ENCODE measurements at places on chromosomes 2 and 18. TPM values are rescaled to one million over a fixed set of nuclear protein-coding genes. Genes with fewer than 3 reads are reported as not detected.

DNA sequence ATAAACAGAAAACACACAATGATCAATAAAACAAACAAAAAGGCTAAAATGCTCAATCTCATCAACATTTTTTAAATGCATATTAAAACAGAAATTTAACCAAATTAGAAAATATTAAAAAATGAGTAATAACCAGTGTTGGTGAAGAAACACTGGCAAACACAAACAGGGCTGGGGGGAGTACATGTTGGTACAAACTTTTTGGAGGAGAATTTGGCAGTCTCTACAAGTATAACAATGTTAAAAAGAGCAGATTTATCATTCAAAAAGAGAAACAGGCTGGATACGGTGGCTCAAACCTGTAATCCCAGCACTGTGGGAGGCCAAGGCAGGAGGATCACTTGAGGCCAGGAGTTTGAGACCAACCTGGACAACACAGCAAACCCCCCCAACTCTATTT, 13.9 kb downstream of the MOB1A start:
- no peak for DNase-seq
- no peaks in the 10 kb centered on the region for H3K27me3 ChIP-seq
- peaks cover 60% of the 10 kb centered on the region for H3K36me3 ChIP-seq
- no peak overlapping the region for H3K27ac ChIP-seq

The MC2R gene
- total RNA-seq, result not detected

The GALNT5 gene
- total RNA-seq, result 0.06 TPM

DNA sequence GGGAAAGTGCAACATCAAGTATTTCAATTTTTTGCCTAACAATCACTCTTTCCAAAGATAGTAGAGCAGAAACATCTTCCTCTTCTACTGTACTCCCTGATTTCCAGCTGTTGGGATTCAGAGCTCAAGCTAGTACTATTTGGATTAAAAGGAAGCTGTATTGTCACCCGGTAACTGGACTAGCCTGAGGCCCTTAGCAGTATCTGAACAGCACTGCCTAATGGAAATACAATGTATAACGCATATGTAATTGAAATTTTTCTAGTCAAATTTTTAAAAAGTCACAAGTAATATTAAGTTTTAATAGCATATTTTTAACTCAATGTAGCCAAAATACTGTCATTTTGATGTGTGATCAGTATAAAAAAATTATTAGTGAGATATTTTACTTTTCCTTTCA, 86.2 kb downstream of the COX7A2L start:
- H3K36me3 ChIP-seq, result no peaks in the 10 kb centered on the region
- H3K4me3 ChIP-seq, result no peak overlapping the region
- no peaks in the 10 kb centered on the region for H3K27me3 ChIP-seq
- no peak overlapping the region for H3K27ac ChIP-seq
- DNase-seq, result no peak

- no peak overlapping the region for H3K4me3 ChIP-seq
- H3K36me3 ChIP-seq, result no peaks in the 10 kb centered on the region
- no peak for DNase-seq
Observed at GRCh38 chr2:225040856-225041206, 1.4 kb downstream of the DOCK10 start.

GRCh38 chr2:176078541-176079284, 5.0 kb downstream of the EVX2 start:
- no peak overlapping the region for H3K27ac ChIP-seq
- peaks cover 13% of the 10 kb centered on the region for H3K4me1 ChIP-seq
- DNase-seq, result no peak
- peaks cover 85% of the 10 kb centered on the region for H3K27me3 ChIP-seq
- H3K4me3 ChIP-seq, result peak overlapping the region; percentile 24

The SCYGR2 gene
- not detected for total RNA-seq

The ALPI gene
- not detected for total RNA-seq

- no peak for DNase-seq
- no peaks in the 10 kb centered on the region for H3K27me3 ChIP-seq
- no peak overlapping the region for H3K27ac ChIP-seq
- H3K4me3 ChIP-seq, result no peak overlapping the region
Observed at GRCh38 chr2:224687156-224687555, 29.0 kb downstream of the CCDC195 start.

- no peak overlapping the region for H3K27ac ChIP-seq
- DNase-seq, result no peak
- H3K27me3 ChIP-seq, result no peaks in the 10 kb centered on the region
- H3K4me1 ChIP-seq, result no peaks in the 10 kb centered on the region
- no peak overlapping the region for H3K4me3 ChIP-seq
Observed at GRCh38 chr18:79117385-79117784, 48.2 kb downstream of the ATP9B start.

The OTX1 gene
- total RNA-seq, result 3.3 TPM

- H3K4me1 ChIP-seq, result no peaks in the 10 kb centered on the region
- H3K4me3 ChIP-seq, result no peak overlapping the region
- no peak for DNase-seq
Observed at GRCh38 chr2:117571590-117572349, 242.7 kb upstream of the DDX18 start.

The CHAC2 gene
- 11.7 TPM for total RNA-seq

DNA sequence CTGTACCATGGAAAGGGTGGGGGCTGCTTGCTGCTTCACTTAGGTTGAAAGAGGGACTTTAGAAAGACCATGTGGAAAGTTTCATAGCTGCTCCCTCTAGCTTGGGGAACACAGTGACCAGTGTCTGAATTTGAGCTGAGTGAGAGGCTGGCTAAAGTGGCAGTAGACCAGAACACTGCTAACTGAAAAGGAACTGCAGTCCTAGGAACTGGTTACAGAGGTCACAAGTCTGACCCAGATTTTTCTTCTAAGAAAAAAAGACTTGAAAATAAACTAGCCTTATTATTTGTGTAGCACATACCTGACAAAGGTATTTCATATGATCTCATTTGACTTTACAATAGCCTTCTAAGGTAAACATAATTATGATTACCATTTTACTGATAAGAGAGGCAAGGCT, 153.6 kb downstream of the FSHR start:
- H3K36me3 ChIP-seq, result no peaks in the 10 kb centered on the region
- H3K27ac ChIP-seq, result no peak overlapping the region
- no peaks in the 10 kb centered on the region for H3K4me1 ChIP-seq

DNA sequence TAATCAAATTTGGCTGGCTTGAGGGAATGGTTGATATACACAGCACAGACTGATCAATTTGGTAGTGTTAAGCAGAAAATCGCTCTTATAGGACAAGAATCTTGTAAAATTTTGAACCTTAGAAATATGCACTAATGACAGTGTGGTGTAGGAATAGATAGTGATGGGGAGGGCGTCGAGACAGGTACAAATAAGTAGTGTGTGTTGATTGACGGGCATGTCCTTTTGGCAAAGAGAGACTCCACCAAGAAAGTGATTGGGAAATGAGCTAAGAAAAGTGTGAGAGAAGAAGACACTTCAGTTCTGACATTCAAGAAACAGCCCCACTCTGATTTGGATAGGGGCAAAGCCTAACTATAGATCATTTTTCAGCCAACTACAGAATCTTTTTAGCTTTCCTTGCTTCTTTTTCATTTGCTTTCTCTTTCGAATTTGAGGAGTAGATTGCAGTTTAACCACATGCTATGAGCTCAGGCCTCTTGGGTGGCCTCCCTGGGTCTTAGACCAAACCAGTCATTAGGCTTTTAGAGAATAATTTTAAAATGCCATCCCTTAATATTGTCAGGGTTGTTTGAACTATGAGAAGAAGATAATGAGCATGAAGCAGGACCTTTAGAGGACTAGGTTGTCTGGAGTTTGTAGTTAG, 127.1 kb downstream of the CERS6 start:
- H3K27me3 ChIP-seq, result no peaks in the 10 kb centered on the region
- no peaks in the 10 kb centered on the region for H3K4me1 ChIP-seq
- H3K27ac ChIP-seq, result no peak overlapping the region
- H3K4me3 ChIP-seq, result no peak overlapping the region

The TMEM247 gene
- total RNA-seq, result not detected

DNA sequence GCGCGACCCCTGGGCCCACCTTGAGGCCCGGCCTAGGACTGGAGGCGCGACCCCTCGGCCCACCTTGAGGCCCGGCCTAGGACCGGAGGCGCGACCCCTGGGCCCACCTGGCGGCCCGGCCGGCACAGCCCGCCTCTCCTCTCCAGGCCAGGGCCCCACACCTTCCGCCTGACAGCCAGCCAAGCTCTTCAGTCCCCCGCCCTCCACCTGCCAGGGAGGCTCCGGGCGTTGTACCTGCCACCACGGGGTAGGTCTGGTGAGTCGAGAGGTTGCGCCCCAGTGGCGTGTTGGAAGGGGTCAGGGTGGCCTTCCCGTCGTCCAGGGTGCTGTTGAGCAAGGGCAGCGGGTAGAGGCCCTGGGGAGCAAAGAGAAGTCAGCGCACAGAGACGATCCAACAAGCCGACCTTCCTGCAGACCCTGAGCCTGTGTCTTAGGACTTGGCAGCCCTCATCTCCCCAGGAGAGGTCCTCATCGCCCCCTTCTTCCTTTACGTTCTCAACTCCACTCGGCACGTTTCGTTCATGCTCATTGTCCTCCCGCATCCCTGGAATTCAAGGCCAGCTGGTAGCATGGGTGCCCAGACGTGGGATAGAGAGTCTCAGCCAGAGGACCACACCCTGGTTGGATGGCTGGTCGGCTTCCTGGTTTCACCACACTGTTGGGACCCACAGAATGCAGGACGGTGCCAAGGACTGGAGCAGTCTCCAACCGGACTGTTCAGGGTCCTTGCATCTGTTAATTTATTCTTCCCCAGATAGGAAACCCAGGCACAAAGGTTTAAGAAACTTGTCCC, 42.2 kb downstream of the PAX8 start:
- no peak overlapping the region for H3K27ac ChIP-seq
- DNase-seq, result no peak
- no peaks in the 10 kb centered on the region for H3K27me3 ChIP-seq
- no peak overlapping the region for H3K4me3 ChIP-seq

DNA sequence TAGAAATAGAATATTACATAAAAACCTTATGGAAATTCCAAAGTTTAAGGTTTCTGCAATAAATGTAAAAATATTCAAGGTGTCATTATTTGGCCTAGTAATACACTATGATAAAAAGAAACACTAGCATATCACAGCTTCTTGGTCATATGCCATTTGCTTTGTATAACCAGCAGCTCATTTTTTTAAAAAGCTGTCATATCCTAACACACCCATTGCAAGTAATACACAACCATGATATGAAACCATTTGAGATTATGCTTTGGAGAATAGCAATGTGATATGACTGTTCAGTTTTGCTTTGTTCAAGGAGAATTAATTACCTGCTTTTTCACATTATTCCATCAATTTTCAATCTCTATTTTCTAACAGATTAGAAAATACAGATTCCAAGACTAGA, 149.0 kb downstream of the IKZF2 start:
- DNase-seq, result no peak
- H3K4me1 ChIP-seq, result no peaks in the 10 kb centered on the region
- no peak overlapping the region for H3K27ac ChIP-seq

GRCh38 chr2:135987441-135987840, 2.0 kb upstream of the DARS1 start:
- peaks cover 5% of the 10 kb centered on the region for H3K36me3 ChIP-seq
- H3K27me3 ChIP-seq, result no peaks in the 10 kb centered on the region
- no peak overlapping the region for H3K4me3 ChIP-seq
- H3K27ac ChIP-seq, result no peak overlapping the region

DNA sequence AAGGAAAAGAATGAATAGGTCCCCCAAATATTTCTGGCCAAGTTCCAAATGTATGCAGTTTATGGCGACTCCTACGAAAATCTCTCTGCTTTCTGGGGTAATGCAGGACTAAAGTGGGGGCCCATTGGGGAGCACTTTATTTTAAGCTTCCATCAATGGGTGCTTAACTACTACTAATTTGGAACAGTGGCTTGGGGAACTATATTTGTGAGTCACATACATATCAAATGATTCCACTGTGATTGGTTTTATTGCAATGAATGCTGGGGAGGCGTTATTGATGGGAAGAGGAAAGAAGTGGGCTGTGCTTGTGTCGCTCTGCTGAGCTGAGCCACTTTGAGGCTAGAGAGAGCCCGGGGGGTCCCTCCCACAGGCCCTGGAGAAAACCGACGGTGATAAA, 560.4 kb upstream of the SALL3 start:
- DNase-seq, result no peak
- no peak overlapping the region for H3K27ac ChIP-seq
- H3K4me1 ChIP-seq, result no peaks in the 10 kb centered on the region

DNA sequence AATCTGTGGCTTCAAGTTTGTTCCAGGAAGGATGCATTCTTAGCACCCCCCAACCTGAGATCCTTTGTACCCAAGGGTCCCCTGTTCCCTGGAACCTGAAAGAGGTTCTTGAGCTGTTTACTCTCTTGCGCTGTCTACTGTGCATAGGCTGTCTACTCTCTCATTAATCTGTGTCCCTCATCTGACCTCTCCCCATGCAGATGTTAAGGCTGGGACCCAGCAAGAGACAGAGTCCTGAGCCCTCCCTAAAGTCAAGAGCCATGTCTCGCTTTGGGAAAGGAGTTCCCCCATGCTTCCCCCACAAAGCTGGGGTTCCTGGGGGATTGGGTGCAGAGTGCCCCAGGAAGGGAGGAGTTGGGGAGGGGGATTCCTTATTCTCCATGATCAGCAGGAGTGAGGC, 312.9 kb downstream of the CYP26B1 start:
- no peak for DNase-seq
- H3K36me3 ChIP-seq, result no peaks in the 10 kb centered on the region
- H3K27me3 ChIP-seq, result no peaks in the 10 kb centered on the region
- no peak overlapping the region for H3K27ac ChIP-seq
- H3K4me3 ChIP-seq, result no peak overlapping the region

GRCh38 chr2:45678791-45679348, 27.4 kb downstream of the PRKCE start:
- no peaks in the 10 kb centered on the region for H3K27me3 ChIP-seq
- peaks cover 8% of the 10 kb centered on the region for H3K4me1 ChIP-seq
- no peak for DNase-seq
- H3K4me3 ChIP-seq, result no peak overlapping the region

DNA sequence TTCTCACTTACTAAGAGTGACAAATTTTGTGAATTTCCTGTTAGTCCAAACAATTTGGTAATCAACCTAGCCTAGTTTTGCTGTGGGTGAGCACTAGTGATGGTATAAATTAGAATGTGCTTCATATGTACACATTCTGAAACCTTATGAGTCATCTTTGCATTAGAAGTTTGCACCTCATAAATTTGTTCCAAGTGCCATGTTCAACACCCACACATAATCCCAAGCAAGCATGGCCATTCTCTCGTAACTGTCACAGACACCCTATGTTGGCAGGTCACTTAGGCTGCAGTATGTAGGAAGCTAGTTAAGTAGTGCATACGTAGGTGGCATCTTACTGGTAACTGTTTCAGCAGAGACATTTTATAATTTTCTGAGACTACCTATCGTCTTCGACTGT, 46.9 kb downstream of the NAB1 start:
- H3K27me3 ChIP-seq, result no peaks in the 10 kb centered on the region
- H3K4me3 ChIP-seq, result no peak overlapping the region
- H3K4me1 ChIP-seq, result peaks cover 9% of the 10 kb centered on the region
- no peak for DNase-seq
- H3K27ac ChIP-seq, result no peak overlapping the region

- H3K4me1 ChIP-seq, result no peaks in the 10 kb centered on the region
- no peak overlapping the region for H3K4me3 ChIP-seq
- no peaks in the 10 kb centered on the region for H3K27me3 ChIP-seq
- peak; percentile 79 for DNase-seq
- no peak overlapping the region for H3K27ac ChIP-seq
- no peaks in the 10 kb centered on the region for H3K36me3 ChIP-seq
Observed at GRCh38 chr2:238573065-238573778, 146.5 kb downstream of the ASB1 start.

The CFAP65 gene
- total RNA-seq, result 0.13 TPM
